RWPE1 (cell line): ENCODE measurements at places on chromosomes 5 and 9.
A peak's percentile ranks its signal among the peaks of the same experiment; 100 is the strongest.

GRCh38 chr5:93911609-93912008, 170.2 kb upstream of the POU5F2 start:
- DNase-seq = no peak

- DNase-seq = no peak
Observed at GRCh38 chr5:28927559-28928326, 1889.4 kb upstream of the CDH9 start.

DNA sequence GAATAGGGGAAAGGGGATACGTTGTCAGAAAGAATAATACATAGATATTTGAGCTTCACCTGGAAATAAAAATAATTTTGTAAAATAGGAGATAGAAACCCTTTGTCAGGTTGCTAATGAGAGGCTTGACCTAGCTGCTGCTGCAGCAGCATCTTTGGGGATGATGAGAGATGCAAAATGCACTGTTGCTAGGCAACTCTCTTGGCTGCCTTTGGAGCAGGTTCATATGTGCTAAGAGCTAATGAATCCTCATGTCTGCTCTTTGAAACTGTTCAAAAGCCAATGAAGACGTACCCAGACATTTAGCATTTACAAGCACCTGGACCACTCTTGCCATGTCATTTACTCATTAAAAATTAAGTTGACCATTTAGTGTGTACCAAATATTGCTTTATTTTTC, 121.7 kb downstream of the FOCAD start:
- no peak for DNase-seq

- DNase-seq = peak; percentile 29
Observed at GRCh38 chr5:126234563-126235195, 188.5 kb upstream of the GRAMD2B start.

DNA sequence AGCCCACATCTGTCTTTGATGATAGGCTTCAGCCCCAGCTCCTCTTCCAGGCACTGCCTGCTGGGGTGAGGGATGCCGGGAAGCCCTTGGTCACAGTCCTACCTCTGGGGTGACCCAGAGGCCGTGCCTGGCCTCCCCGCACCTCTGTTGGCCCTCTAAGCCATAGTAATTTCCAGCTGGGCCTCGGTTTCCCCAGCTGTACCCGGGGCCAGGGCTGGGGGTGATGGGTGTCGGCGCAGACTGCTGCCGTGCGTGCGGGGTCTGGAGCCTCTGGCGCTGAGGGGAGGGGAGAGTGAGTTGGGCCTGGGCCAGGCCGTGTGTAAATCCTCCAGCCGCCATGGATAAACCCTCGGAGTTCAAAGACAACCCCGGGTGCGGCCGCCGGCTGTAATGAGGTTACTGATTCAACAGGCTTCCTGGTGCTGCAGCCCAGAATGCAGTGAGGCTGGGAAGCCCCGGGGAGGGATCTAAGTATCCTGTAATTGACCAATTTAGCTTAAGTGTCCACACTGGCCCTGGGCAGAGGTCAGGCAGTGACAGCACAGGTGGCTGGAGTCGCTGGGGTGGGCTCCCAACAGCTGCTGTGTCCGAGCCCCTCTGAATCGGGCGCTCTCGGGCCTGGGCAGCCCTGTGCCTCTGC, 7.1 kb downstream of the RXRA start:
- no peak for DNase-seq

DNA sequence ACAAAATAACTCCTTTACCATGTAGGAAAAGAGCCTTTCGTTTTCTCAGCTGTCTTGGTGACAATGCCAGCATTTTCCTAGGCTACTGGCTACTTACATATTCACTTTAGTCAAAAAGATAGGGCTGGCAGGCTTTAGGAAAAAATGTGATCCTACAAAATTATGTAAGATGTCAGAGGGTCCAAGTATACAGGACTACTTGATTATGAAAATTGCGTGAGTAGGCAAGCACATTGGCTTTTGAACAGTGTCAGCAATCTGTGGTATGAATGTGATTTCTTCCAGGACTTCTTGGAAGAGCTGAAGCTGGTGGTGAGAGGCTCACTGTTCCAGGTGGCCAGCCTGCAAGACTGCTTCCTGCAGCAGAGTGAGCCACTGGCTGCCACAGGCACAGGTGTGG, 22.8 kb downstream of the THBS4 start:
- DNase-seq = no peak

DNA sequence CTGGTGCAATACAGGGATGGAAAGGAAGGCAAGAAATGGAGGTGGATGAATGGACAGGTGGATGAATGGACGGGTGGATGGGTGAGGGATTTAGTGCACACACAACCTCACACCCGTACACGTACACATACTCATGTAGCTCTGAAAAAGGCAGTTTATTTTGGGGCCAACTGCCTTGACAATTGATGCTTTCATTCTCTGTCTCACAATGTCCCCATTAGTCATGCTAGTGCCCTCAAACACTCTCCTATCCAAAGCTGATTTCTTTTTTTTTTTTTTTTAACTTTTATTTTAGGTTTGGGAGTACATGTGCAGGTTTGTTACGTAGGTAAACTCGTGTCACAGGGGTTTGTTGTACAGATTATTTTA, 495.0 kb downstream of the DMAC1 start:
- DNase-seq = no peak

DNA sequence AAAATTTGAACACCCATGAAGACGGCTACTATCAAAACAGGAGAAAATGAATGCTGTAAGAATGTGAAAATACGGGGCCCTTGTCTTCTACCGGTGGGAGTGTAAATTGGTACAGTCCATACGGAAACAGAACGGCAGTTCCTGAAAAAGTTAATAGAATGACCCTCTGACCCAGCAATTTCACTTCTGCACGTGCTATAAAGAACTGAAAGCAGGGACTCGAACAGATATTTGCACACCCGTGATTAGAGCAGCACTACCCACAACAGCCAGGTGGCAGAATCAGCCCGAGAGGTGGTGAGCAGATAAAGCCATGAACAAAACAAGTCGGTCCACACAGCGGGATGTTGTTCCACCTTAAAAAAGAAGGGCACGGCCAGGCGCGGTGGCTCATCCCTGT, 22.6 kb upstream of the SLC12A7 start:
- no peak for DNase-seq

- DNase-seq = no peak
Observed at GRCh38 chr5:99243111-99243510, 314.3 kb upstream of the CHD1 start.

- DNase-seq = peak; percentile 36
Observed at GRCh38 chr5:1409381-1410110, 35.7 kb downstream of the SLC6A3 start.

GRCh38 chr5:180602481-180603075, 11.3 kb upstream of the SCGB3A1 start:
- DNase-seq = no peak

DNA sequence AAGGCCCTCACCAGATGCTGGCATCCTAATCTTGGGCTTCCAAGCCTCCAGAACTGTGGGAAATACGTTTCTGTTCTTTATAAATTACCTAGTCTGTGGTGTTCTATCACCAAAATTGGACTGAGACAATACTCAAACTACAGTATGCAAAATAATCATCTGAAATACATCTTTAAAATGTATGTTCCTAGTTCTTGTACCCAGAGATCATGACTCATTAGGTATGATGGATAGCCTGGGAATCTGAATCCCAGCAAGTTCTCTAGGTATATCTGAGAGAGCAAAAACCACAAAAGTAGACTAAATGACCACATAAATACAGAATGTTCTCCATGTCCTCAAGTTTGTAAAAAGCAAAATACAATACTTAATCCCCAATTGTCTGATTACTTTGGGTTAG, 166.3 kb downstream of the YIPF5 start:
- DNase-seq = no peak

GRCh38 chr5:149544028-149544420, 7.2 kb downstream of the CSNK1A1 start:
- DNase-seq = no peak

DNA sequence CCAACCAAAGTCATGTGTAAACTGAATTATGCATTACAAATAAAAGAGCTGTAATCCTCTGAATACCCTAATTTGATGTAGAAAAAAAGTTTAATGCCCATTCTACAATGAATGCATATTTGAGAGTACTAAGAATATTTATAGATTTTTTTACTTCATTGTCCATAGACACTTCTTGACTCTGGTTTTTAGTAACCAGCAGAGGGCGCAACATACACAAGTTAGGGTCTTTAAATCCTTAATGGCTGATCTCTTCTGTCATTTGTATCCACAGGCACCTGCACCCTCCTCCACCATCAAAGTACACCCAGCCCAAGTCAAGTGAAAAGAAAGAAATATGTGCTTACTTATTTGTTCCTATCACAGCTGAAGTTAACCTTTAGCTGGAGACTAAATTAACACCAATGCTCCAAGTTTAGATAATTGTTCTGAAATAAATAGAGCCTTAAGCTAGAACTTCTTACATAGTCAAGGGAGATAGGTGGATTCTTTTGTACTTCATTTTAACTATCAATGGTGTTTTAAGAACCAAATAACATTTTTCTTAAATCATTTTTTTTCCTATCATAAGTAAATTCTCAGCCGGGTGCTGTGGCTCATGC, 524.2 kb upstream of the DAB2 start:
- peak; percentile 55 for DNase-seq

DNA sequence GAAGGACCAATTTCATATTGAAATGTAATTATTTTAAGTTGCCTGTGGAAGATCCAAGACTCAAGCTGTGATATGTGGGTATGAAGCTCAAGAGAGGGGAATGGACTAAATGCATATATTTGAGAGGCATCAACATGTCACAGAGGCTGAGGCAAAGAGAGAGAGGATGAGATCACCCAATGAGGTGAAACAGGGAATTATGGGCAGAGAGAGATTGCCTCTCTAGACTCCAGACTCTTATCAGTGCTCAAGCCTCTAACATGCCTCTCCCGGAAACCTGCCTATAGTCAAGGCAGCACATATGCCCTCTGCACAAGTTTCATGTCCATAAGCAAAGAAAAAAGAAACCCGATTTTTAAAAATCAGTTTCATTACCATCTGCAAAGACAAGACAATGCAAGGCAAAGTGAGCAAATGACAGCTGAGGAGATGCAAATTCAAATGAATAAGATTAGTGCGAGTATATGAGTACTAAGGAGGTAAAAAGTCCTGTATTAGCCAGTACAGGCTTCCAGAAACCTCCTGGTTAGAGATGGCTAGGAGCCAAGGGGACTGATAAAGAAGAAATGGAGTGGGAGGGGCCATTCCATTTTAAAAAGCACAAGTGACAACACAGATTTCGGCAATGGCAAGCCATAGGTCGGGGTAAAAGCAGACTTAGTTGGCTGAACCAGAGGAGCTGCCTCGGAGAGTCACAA, 9.4 kb downstream of the APTX start:
- DNase-seq = no peak

DNA sequence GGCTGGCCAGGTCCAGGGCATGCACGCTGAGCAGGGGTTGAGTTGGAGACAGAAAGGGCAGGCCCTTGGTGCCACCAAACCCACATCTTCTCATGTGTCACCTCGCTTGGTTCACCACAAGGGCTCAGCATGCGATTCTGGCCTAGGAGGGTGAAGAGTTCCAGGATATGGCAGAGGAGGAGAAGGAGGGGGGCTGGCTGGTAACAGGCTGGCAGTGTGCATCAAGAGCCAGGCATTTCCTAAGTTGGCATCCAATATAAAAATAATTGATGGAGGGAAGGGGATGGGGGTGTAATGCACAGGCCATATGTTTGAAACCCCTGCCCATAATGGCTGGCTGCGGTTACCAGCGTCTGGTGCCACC, 255.6 kb downstream of the NFIB start:
- no peak for DNase-seq

DNA sequence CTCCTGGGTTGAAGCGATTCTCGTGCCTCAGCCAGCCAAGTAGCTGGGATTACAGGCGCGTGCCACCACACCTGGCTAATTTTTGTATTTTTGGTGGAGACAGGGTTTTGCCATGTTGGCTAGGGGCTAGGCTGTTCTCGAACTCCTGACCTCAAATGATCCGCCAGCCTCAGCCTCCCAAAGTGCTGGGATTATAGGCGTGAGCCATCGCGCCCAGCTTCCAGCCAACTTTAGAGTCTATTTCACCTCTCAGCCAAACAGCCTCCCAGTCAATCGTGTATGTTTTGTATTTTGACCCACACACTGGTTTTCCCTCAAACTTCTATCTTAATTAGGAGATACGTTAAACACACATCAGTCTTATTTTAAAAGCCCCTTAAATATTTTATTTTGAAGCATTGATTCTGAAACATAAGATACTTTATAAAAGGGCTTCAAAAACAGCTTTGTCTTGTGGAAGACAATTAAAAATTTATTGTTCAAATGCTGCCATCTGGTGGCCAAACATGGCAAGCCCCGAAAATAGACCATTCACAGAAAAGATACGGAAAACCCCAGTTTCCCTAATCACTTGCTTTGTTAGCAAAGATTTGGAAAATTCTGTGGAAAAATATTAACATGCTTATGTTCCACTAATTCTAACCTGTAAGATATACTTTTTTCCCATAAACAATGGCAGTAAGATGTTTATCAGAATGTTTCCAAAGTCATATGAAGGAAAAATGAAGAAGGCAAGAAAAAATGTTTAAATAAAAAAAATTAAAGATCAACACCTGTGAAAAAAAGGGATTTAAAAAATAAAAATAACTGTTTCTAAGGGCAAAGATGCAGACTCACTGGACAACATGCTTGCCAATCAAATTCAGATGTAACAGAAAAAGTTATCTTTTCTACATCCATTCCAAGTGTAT, 33.1 kb downstream of the APTX start:
- peak; percentile 66 for DNase-seq

DNA sequence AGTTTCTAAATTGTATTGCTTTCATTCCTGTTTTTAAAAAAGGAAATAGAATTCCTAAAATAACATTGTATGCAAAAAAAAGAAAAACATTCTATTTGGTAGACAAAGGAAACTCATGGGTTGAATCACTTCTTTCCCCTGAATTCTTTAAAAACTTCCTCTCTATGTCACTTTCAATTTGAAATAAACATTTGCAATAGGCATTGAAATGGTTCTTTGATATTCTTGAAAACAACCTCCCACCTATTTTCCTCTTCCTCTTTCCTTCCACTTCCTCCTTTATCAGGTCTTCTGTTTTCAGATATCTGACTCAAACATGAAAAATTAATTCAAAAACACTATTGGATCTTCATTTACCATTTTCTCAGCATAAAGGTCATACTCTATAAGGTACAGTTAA, 442.0 kb upstream of the MEF2C start:
- DNase-seq = no peak
